ENCODE measurements at places on chromosomes 16 and 17. TPM values are rescaled to one million over a fixed set of nuclear protein-coding genes. Genes with fewer than 3 reads are reported as not detected.

The KRTAP1-5 gene
- not detected for total RNA-seq

The ACSM2A gene
- total RNA-seq, result not detected

The COASY gene
- 76.7 TPM for total RNA-seq

The NOXO1 gene
- total RNA-seq, result 4.0 TPM

The ARL4D gene
- 4.5 TPM for total RNA-seq

The ARHGAP23 gene
- 33.0 TPM for total RNA-seq

The KCNJ18 gene
- total RNA-seq, result not detected

The MYL11 gene
- total RNA-seq, result not detected

The C16orf96 gene
- total RNA-seq, result 0.15 TPM

The CACNG5 gene
- 0.21 TPM for total RNA-seq

The LRRC37A gene
- total RNA-seq, result 2.7 TPM

The KRT12 gene
- not detected for total RNA-seq

The CPHXL2 gene
- not detected for total RNA-seq

The SLX4 gene
- total RNA-seq, result 15.5 TPM

The TMEM231 gene
- total RNA-seq, result 9.0 TPM

The FOXJ1 gene
- 0.28 TPM for total RNA-seq

The PPY gene
- total RNA-seq, result not detected

The MYLK3 gene
- total RNA-seq, result 0.31 TPM

The CCDC200 gene
- not detected for total RNA-seq

The CASKIN2 gene
- total RNA-seq, result 40.0 TPM

The BRICD5 gene
- total RNA-seq, result 8.7 TPM

The TP53TG3C gene
- total RNA-seq, result not detected

The ARL6IP1 gene
- 343 TPM for total RNA-seq

The MT1G gene
- total RNA-seq, result 2.2 TPM

The CDH11 gene
- total RNA-seq, result 0.64 TPM

The GFER gene
- 49.2 TPM for total RNA-seq

The RTN4RL1 gene
- 0.80 TPM for total RNA-seq

The TEX19 gene
- total RNA-seq, result 0.21 TPM

The LITAFD gene
- total RNA-seq, result not detected

The NOG gene
- total RNA-seq, result 9.2 TPM

The SOX8 gene
- 1.8 TPM for total RNA-seq

The RHBDL1 gene
- total RNA-seq, result 6.6 TPM

The KRTAP4-4 gene
- not detected for total RNA-seq

The SMTNL2 gene
- not detected for total RNA-seq

The ABCC6 gene
- total RNA-seq, result 2.9 TPM

The SEC14L5 gene
- total RNA-seq, result 0.26 TPM

The MARVELD3 gene
- total RNA-seq, result 0.08 TPM

The VWA3A gene
- not detected for total RNA-seq

The SLC13A2 gene
- total RNA-seq, result not detected
